ENCODE measurements at places on chromosomes 2 and 18. TPM values are rescaled to one million over a fixed set of nuclear protein-coding genes. Genes with fewer than 3 reads are reported as not detected.
A peak's percentile ranks its signal among the peaks of the same experiment; 100 is the strongest.

The LIMS3 gene
- total RNA-seq: 0.24 TPM

The PSTPIP2 gene
- total RNA-seq: 0.51 TPM

The SEPTIN10 gene
- total RNA-seq: 0.35 TPM

The ONECUT2 gene
- not detected for total RNA-seq

The KIF5C gene
- 2.6 TPM for total RNA-seq

The NEB gene
- total RNA-seq: 1.2 TPM

- H3K27ac ChIP-seq: no peak overlapping the region
- H3K4me3 ChIP-seq: no peak overlapping the region
- H3K4me1 ChIP-seq: peaks cover 13% of the 10 kb centered on the region
- H3K36me3 ChIP-seq: no peaks in the 10 kb centered on the region
- peaks cover under 1% of the 10 kb centered on the region for H3K27me3 ChIP-seq
- DNase-seq: peak; percentile 54
These were observed 18.3 kb upstream of the SLC35F6 start for GRCh38 chr2:26745609-26746327.

- H3K4me1 ChIP-seq: no peaks in the 10 kb centered on the region
- no peak overlapping the region for H3K27ac ChIP-seq
- H3K36me3 ChIP-seq: no peaks in the 10 kb centered on the region
These were observed 82.2 kb upstream of the LTBP1 start for GRCh38 chr2:32864334-32865111.

The CNTNAP5 gene
- not detected for total RNA-seq

The TUBA4B gene
- total RNA-seq: not detected

- H3K36me3 ChIP-seq: no peaks in the 10 kb centered on the region
- peaks cover 7% of the 10 kb centered on the region for H3K4me1 ChIP-seq
- no peak overlapping the region for H3K4me3 ChIP-seq
These were observed 23.0 kb downstream of the DBI start for GRCh38 chr2:119389615-119390306.

DNA sequence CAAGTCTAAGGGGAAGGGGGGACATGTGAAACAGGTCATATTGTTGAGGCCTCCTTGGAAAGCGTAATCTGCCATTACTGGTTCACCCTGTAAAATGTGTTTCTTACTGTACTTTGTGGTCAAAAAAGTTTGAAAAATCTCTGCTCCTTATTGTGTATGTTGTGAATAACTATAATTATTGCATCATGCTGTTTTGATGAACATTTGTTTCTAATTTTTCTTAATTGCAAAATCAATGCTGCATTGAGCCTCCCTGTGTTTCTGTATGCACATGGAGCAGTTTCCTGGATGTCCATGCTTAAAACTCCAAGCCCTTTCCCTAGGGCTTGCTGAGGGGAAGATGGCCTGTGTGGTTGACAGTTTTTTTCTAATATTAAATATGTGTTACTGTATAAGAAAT is 158.6 kb downstream of the RNF144A start:
- no peaks in the 10 kb centered on the region for H3K4me1 ChIP-seq
- H3K36me3 ChIP-seq: no peaks in the 10 kb centered on the region
- no peak for DNase-seq
- H3K27ac ChIP-seq: no peak overlapping the region
- peaks cover 3% of the 10 kb centered on the region for H3K27me3 ChIP-seq
- H3K4me3 ChIP-seq: no peak overlapping the region

DNA sequence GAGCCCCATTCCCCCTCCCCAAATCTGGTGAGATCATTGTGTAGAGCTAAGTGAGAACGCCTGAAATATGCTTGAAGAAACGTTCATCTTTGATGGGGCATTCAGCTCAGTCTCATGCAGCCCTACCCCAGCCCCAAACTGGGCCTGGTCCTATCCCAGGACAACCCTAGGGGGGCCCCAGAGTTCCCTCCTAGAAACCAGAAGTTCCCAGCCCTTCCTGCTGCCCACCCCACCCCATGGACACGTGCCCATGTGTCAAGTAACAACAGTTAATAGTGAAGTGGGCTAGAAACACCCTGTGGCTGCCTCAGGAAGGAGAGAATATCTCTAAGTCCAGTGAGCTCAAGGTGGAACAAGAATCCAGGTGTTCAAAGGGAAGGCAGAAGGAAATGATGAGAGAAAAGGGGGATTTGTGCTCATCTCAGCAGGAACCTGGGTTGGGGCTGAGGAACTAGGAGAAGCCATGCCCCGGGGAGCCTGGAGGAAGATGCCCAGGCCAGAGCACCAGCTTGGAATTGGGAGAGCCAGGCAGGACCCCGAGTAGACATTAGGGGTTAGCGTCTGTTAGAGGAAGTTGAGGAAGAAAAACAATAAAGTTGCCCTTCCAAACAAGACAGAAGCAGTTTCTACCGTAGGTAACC is 20.1 kb upstream of the SLC20A1 start:
- H3K27ac ChIP-seq: no peak overlapping the region
- no peaks in the 10 kb centered on the region for H3K36me3 ChIP-seq
- no peak for DNase-seq
- peaks cover 20% of the 10 kb centered on the region for H3K4me1 ChIP-seq
- no peak overlapping the region for H3K4me3 ChIP-seq

GRCh38 chr18:76389716-76390115 is 105.3 kb downstream of the ZNF516 start:
- H3K4me3 ChIP-seq: no peak overlapping the region
- peaks cover 22% of the 10 kb centered on the region for H3K4me1 ChIP-seq
- H3K36me3 ChIP-seq: no peaks in the 10 kb centered on the region
- DNase-seq: no peak
- H3K27ac ChIP-seq: no peak overlapping the region
- H3K27me3 ChIP-seq: no peaks in the 10 kb centered on the region

DNA sequence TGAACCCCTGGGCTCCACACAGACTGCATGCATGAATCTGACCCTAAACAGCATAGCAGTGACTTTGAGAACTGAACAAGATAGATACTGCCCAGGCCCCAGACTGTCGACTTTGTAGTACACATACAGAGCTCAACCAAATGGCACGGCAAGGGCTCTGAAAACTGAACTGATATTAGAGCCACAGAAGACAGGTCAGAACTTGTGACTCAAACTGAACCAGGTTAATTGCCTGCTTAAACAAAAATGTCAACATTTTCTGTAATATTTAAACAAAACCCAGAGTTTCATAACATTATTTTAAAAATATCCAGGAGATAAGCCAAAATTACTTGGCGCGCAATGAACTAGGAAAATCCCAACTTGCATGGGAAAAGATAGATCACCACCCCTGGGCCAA is 260.3 kb downstream of the TPGS2 start:
- no peak overlapping the region for H3K27ac ChIP-seq
- DNase-seq: no peak
- no peaks in the 10 kb centered on the region for H3K4me1 ChIP-seq

The TRAF3IP1 gene
- total RNA-seq: 9.9 TPM

DNA sequence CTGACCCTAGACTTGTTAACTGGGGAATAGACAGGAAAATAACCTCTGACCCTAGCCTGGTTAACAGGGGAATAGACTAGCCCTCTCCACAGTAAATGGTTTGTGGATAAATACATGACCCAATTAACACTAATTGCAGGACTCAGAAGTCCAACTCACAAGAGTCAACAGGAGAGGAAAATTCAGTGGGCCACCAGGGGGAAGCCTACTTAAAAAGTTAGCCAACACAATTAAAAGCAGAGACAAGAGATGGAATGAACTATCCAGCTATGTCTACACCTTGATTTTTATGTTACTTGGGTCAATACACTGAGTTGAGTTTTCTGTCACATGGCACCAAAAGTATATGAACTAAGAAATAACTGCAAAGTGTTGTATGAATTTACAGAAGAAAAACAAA is 158.8 kb upstream of the SLC39A10 start:
- DNase-seq: peak; percentile 22
- peaks cover 18% of the 10 kb centered on the region for H3K4me1 ChIP-seq
- no peaks in the 10 kb centered on the region for H3K27me3 ChIP-seq

- DNase-seq: no peak
- H3K36me3 ChIP-seq: peaks cover 41% of the 10 kb centered on the region
- H3K4me1 ChIP-seq: peaks cover 42% of the 10 kb centered on the region
- no peak overlapping the region for H3K4me3 ChIP-seq
- H3K27ac ChIP-seq: no peak overlapping the region
These were observed 88.5 kb downstream of the ZEB2 start for GRCh38 chr2:144431392-144431783.

Data from activated B cell treated with CpG ODN at 0.5 μM for 24 hours (primary cell).